ENCODE measurements at places on chromosomes 4 and X.

GRCh38 chr4:37383579-37384229 is 139.2 kb downstream of the NWD2 start:
- no peak for DNase-seq

DNA sequence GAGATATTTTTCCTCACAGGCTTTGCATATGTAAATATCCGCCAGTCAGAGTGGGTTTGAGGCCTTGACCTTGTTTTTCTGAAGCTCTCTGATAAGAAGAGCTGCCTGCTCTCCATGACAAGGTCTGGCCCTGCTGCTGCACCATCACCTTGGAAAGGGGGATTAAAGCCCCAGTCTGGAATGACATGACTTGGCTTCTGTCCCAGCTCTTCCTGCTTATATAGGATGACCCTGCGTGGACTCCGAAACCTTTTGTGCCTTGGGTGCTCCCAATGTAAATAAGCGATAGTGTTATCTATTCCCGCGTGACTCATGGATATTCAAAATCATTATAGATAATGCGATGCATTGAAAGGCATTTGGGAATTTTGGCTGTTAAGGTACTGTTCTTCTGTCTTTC is 139.3 kb downstream of the BMPR1B start:
- no peak for DNase-seq

GRCh38 chrX:13101441-13102139 is 57.2 kb upstream of the FAM9C start:
- no peak for DNase-seq

GRCh38 chr4:109708990-109709389 is 5.7 kb upstream of the CASP6 start:
- DNase-seq = no peak

- DNase-seq = no peak
Observed at GRCh38 chr4:117691572-117692351, 342.5 kb upstream of the NDST3 start.

GRCh38 chrX:12042615-12043014 is 95.7 kb upstream of the FRMPD4 start:
- DNase-seq = no peak

DNA sequence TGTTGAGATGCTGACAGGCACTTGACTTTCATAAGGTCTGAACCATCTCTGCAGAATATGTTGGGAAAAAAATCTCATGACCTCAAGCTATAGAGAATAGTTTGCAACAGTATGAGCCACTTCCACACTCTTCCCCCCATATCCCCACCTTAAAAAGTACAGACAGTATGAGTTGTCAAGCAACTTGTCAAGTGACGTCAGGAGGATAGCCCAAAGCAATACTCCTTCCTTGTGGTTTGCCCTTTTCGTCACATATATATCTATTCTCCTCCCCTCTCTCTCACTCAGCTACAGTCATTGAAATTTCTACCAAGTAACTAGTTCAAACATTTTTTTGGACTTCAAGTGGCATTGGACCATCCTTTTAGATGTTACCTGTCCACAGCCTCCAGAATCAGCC is 67.7 kb downstream of the MCF2 start:
- DNase-seq = no peak

GRCh38 chr4:53686521-53686920 is 95.2 kb upstream of the LNX1 start:
- no peak for DNase-seq

GRCh38 chr4:37985730-37986275 is 25.6 kb downstream of the PTTG2 start:
- no peak for DNase-seq

DNA sequence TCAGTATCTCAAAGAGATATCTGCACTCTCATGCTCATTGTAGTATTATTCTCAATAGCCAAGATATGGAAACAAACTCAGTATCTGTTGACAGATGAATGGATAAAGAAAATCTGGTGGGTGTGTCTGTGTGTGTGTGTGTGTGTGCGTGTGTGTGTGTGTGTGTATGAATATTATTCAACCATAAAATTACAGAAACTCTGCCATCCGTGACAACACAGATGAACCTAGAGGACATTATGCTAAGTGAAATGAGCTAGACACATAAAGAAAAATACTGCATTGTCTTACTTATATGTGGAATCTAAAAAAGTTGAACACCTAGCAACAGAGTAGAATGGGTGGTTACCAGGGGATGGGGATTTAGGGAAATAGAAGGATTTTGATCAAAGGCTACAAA is 13.2 kb downstream of the XKRX start:
- DNase-seq = no peak

GRCh38 chr4:15753786-15754185 is 24.3 kb upstream of the CD38 start:
- no peak for DNase-seq

DNA sequence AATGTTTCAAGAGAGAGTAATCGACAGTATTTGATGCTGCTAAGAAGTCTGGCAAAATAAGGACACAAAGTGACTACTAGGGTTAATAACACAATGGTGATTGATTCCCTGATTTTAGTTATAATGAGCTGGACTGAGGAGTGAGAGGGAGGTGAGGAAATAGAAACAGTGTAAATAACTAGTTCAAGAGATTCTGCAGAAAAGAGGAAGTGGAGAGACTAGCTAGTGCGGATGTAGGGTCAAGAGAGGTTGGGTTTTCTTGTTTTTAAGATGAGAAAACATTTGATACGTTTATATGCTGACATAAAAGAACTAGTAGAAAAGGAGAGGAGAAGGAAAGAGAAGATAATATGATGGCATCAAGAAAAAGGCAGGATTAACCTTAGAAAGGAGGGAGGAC is 12.2 kb upstream of the TRPC5 start:
- no peak for DNase-seq

DNA sequence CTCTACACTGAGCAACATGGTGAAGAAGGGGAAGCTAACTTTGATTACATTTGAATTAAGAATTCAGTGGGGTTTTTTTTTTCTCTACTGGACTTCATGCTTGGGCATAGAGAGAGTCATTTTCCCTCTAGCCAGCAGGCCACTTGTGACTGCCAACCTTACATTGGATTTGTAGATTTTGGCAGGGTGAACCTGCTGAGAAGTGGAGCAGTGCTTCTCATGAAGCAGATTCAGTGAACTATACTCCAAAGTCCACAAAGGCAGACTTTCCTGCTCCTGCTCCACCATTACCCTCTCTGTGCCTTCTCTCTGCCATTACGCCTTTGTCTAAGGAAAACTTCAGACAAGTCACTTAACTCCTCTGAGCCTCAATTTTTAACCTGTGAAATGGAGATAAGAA is 69.9 kb downstream of the PAK3 start:
- no peak for DNase-seq

DNA sequence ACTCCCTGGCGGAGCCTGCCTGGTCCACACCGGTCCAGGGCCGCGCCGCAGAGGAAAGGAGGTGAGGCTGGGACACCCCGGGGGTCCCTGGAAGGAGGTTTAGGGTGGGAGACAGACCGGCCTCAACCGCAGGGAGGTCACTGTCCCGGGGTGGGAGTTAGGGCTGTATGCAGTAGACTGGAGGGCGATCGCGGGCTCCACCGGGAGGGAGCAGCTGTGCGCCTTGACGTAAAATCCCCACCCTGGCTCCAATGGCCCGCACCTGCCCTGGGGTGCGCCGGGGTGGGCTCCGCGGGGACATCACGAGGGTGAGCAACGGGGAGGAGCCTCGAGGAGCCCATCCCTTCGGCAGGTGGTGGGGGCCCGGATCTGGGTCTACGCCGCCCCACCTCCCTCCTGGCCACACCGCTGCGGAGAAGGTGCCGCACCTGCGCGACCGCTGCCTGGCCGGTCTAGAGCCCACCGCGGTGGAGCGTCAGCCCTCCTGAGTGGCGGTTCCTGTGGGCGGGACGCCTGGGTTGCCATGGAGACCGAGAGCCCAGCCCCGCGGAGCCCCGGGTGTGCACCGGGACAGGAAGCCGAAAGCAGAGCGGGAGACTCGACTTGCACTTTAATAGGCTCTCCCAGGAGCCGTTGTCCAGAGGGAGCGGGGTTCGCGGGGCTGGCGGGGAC is 105.1 kb downstream of the ADRA2C start:
- no peak for DNase-seq

GRCh38 chrX:97876697-97877407 is 993.1 kb downstream of the RPA4 start:
- no peak for DNase-seq

GRCh38 chrX:42673301-42673810 is 104.6 kb downstream of the PPP1R2C start:
- DNase-seq = no peak

- no peak for DNase-seq
Observed at GRCh38 chr4:170887396-170887795, 797.6 kb upstream of the AADAT start.

DNA sequence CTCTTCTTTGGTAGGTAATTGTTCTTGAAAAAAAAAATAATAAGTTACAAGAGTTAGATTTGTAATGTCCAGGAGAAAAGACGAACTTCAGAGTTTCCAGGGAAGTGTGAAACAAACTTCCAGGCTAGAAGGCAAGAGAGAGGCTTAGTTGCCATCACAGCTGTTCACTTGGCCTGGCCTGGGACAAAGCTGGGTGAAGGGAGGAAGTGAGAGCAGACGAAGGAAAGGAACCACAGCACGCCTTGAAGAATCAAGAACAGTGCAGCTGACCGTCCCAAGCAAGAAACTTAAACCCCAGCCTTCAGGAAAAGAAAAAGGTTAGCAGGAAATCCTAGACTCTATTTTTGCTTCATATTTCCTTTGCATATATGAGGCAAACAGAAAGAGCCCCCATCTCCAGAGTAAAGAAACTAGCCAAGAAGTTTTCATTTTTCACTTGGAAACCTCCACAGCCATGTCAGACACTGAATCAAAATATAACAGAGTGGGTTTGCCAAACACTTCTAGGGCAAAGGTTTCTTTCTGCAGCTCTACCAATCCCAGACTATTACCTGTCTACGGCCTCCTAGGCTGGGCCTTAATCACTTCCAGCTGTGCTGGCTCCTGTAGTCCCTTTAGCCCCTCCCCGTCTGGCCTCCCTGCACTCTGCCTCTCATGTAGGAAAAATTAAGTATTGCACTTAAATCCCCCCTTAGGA is 209.6 kb downstream of the SPATA18 start:
- DNase-seq = no peak

- DNase-seq = no peak
Observed at GRCh38 chr4:55178226-55179005, 53.0 kb upstream of the KDR start.

- DNase-seq = no peak
Observed at GRCh38 chrX:101484135-101484534, 1.1 kb upstream of the ARMCX4 start.

DNA sequence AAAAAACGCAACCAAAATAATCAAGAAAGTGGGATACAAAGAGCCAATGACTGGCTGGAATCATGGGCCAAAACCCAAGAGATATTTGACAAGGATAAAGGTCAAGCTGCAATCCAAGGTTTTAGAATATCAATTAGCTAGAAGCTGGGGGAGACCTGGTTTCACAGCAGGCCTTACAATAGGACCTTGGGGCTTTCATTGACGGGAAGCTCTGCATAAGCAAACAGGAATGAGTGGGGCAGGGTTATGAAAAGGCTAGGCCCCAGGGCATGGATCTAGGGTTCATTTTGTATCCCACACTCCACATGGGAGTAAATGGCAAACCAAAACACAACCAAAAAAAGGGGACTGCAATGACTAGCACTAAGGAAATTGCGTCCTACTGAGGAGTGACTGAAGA is 215.3 kb downstream of the HS6ST2 start:
- DNase-seq = no peak

DNA sequence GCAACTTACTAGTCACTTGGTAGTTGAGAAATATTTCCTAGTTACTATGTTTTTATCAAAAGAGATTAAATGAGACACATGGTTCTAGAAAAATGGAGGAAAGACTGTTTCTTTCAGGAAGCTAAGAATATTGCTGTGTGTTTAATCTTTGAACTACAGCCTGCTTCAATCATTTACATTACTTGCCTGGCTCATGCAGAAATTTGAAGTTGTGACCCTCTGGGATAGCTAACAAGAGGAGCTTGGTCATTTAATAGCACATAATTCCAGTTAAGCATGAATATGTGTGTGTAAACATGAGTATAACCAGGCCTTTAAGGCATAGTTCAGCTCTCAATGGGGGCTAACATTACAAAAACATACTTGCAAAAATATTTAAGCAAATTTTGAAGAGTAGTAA is 44.6 kb upstream of the SLC25A4 start:
- no peak for DNase-seq

- DNase-seq = no peak
Observed at GRCh38 chr4:114257501-114257900, 278.1 kb upstream of the ARSJ start.
